ENCODE measurements at places on chromosomes 4 and X.

- no peak for DNase-seq
Measured at GRCh38 chr4:155609455-155610059, 57.1 kb upstream of the GUCY1A1 start.

DNA sequence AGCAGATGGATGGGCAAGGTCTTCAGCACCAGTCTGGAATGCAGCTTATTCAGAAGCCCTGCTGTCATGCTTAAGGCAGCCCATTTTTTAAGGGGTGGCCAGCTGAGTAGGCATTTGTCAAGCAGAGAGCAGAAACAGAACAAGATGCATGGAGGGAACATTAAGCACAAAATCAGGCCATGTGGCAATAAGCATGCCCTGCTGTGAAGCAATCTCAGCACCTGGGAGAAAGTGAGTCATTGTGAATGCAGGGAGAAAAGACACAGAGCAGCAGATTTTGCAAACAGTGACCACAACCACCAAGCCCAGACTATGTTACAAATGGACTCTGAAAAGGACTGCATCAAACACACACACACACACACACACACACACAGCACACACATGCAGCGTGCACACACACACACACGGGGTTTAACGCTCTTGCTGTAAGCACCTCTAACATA lies 94.1 kb upstream of the GALNT7 start:
- DNase-seq = no peak

DNA sequence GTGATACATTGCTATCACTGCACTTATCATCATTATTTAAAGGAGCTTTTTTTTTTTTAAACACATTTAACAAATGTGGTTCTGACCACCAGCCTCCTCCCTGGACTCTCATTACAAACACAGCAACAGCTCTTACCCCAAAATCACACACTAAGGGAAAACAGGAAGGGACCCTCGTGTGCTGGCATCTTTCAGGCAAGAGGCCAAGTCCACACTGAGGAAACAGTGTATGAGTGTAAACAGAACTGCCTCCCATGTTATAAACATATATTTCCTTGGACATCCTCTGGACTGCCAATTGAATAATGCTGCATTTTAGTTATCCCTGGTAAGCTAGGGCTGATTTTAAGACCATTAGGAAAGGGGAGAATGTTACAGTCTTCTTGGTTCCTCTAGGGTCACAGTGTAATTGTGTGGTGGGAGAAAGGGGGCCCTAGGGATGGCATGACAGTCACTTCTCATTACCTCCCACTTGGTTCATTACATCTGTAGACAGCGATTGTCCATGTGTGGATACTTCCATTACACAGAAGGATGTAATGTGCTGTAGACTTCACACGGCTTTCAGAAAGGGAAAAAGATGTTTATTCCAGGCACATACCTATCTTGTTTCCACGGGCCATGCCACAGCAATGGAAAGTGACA lies 244.6 kb upstream of the TET2 start:
- no peak for DNase-seq

GRCh38 chr4:89997171-89997704 lies 102.6 kb downstream of the MMRN1 start:
- DNase-seq = no peak

GRCh38 chr4:15003891-15004738 lies 1.8 kb downstream of the CPEB2 start:
- DNase-seq = no peak

GRCh38 chr4:169626331-169627282 lies 6.2 kb downstream of the CLCN3 start:
- no peak for DNase-seq

DNA sequence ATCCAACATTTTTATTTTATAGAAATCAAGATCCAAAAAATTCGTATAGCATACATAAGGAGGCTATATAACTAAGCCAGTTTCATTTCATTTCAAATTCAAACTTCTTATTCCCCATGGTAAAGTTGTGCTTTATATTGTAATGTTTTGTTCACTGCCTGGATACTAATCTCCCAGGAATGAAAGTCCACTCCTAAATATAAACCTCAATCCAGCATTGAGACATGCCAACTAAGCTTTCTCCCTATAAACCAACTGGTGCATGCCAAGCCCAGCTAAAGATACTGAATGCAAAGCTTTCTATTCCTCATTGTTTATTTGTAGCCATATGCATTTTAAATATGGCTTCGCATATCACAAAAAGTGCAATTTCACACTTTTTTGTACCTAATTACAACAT lies 63.8 kb upstream of the INPP4B start:
- no peak for DNase-seq

DNA sequence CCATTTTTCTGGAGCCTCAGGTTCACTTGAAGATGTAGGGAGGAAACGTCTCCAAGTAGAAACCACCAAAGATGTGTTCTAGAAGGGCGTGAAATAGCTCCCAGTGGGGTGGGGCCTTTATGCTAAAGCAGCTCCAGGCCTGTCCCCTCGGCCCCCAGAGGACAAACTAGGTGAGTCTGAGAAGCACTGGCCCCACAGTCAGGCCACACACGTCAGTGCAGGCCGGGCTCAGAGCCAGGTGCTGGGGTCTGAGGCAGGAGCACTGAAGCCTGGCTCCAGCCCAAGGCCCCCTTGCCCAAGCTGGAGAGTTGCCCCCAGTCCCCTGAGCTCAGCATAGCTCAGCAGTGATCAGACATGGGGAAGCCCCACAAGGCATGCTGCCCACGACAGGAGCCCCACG lies 95.4 kb upstream of the PSAPL1 start:
- DNase-seq = no peak

DNA sequence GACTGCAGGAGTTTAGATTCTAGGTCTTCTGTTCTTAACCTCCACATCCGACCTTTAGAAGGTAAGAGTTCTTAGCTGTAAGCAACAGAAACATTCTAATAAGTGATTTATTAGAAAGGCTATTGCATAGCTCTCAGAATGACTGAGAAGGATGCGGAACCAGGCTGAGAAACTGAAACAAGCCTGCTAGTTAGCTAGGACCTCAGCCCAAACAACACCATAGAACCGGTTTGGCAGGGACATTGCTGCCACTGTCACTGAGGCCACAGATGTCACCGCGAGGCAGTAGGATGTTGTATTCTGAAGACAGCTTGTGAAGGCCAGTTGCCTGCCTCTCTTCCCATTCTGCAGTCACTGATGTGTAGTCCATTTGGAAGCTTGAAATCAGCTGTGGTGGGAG lies 160.0 kb upstream of the ARX start:
- no peak for DNase-seq

DNA sequence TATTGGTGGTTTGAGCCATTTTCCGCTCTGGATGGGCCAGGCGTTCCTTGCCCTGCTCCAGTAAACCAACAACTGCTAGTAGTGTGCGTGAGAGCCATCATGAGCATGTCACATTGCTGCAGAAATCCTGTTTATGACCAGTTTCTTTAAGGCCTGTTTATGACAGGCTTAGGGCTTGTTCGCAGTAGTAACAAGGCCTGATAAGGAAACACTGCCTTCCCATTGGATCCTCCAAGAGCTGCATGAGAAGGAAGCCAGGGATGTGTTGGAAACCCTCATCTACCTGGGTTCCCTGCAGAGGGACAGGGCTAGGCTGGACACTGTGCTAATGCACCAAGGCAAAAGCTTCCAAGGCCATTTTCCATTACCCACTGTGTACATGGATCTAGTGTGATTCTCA lies 153.9 kb downstream of the ZNF518B start:
- no peak for DNase-seq

GRCh38 chr4:2832309-2832980 lies 11.2 kb upstream of the ADD1 start:
- no peak for DNase-seq

DNA sequence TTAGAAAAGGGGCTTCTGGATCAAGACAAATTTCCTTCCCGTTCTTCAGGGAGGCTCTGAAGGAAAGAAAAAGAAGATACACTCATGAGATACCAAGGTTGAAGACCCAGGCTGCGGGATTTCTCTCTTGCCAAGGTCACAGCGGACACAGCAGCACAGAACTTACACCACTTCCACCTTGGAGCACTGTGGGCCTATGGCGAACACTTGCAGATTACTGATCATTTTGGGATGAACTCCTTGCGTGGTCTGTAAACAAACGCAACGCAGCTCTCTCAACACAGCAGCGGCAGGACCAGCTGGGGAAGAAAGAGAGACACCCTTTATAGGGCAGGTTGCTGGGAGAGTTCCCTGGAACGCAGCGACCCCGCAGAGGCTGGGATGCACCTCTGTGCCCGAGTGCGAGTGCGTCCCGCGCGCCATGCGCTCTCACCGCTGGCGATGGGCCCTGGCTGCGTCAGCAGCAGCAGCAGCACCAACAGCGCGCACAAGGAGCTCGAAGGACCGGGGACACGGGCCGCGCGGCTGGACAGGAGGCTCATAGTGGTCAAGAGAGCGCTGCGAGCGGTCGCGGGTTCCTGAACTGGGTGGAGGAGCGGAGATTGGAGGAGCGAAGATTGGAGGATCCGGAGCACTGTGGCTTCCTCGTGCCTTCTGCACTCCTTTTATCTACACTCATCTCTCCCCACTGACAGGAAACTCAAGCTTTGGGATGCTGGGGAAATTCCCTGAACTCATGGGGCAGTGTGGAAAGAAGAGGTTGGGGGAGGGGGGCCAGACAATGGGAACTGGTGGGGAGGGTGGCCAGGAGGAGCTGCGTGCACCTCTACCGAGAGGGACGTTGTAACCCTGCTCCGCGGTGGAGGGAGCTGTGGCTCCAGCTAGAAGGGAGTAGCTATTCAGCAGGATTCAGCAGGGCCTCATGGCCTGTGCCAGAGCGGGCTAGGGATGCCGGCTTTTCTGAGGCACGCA lies at the start of gene CXCL5:
CXCL5 (minus strand) TSS at position 638 of the 972 bp plus-strand sequence; CDS start at position 542, 96 bp downstream.
- no peak for DNase-seq

- DNase-seq = no peak
Measured at GRCh38 chr4:142698552-142698951, 147.5 kb downstream of the INPP4B start.

All from stimulated activated CD4-positive, alpha-beta T cell treated with anti-CD3 and anti-CD28 coated beads, Interleukin-1b, Interleukin-23, amount 100 ng/mL, for 1 hour (primary cell).